Activated CD8-positive, alpha-beta T cell treated with anti-CD3 and anti-CD28 coated beads for 36 hours (primary cell): ENCODE measurements at places on chromosomes 7 and 10.

DNA sequence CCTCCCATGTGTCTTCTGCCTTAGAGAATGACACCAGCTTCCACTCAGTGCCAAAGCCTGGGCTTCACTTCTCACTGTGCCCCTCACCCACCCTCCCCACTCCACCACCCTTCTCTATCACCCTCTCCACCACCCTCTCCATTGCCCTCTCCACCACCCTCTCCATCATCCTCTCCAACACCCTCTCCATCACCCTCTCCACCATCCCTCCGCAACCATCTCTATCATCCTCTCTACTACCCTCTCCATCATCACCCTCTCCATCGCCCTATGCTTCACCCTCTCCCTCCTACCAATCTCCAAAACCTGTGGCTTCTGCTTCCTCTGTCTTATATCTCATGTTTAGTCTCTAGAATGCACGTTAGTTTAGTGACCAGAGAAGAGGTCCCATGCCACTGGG lies 91.0 kb upstream of the TMEM72 start:
- no peak for DNase-seq

- no peak for DNase-seq
Observed at GRCh38 chr7:8214244-8214824, 47.6 kb downstream of the ICA1 start.

DNA sequence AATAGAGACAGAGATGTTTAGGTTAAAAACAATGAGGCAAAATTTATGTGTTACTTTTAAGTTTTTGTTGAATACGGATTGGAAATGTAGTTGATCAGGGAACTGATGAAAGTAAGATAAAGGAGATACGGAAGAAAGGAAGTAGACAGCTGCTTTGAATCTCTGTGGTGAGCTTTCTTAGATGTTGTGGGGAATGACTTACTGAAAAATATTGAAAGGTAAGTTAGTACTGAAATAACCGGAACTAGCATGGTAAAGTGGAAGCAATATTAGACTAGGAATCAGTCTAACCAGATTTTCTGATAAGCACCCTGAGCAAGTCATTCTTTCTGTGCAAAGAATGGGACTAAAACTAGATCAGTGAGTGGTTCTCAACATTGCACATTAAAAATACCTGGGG lies 34.8 kb downstream of the LUC7L2 start:
- DNase-seq, result no peak

DNA sequence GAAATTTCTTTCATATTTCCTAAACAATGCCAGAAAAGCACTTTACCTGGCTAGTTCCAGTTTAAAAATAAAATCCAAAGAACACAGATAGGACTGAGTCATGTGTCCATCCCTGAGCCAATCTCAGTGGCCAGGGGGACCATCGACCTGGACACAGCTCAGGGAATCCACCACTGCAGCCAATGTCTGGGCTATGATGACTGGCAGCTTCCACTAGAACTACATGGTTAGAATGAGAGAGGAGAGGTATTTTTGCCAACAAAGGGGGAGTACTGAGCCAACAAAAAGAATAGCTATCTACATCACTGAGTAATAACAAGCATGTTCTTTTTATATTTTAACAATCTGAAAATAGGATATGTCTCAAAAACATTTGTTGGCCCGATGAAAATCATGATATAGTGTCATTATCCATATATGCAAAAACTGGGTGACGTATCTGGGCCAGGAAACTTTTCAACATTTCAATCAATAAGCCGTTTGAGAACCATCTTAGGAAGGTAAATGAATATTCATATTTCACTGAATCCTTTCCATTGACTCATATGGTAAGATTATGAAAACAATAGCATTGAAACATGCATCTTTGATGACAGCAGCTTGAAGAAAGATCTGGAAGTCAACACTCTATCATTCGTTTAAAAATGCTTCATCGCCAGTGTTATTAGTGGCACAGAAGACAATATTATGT lies 104.0 kb downstream of the TPK1 start:
- no peak for DNase-seq
